Smooth muscle cell of the brain vasculature (primary cell): ENCODE measurements at places on chromosomes 5 and 9.

GRCh38 chr5:75524071-75524470, 12.4 kb downstream of the POLK start:
- no peak for DNase-seq

DNA sequence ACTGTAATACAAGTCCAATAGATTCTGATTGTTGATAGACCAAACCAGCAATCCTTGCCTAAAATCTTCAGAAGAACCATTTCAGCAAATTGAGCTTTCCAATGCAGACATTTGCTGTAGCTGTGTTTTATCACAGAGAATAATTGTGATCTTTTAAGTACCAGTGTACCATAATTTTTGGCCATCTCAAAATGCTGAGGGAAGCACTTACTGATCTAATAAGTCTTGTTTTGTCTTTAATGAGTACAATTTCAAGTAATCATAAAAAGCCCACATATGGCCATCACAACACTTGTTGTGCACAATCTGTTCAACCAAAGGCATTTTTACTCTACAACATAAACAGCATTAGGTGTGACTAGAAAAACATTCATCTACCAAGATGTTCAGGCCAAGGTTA, 159.9 kb downstream of the FBXL17 start:
- no peak for DNase-seq

DNA sequence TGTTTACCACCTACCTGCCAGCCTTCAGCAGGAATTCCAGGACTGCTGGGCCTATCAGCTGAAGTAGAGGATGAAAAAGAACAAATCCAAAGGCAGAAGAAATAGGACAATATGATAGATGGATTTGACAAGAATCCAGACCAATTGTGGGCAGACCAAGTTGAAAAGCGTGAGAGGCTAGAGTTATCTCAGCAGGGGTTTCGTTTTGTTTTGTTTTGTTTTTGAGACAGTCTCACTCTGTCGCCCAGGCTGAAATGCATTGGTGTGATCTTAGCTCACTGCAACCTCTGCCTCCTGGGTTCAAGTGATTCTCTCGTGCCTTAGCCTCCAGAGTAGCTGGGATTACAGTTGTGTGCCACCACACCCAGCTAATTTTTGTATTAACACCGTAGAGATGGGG, 113.2 kb downstream of the PALM2AKAP2 start:
- DNase-seq, result no peak

GRCh38 chr9:472479-473075, 257.9 kb downstream of the DOCK8 start:
- no peak for DNase-seq

- DNase-seq, result no peak
These were observed 2.5 kb upstream of the RGMB start for GRCh38 chr5:98770911-98771322.

GRCh38 chr5:54323495-54323894, 13.1 kb upstream of the ARL15 start:
- DNase-seq, result no peak
